ENCODE measurements at places on chromosomes 13 and 19.

DNA sequence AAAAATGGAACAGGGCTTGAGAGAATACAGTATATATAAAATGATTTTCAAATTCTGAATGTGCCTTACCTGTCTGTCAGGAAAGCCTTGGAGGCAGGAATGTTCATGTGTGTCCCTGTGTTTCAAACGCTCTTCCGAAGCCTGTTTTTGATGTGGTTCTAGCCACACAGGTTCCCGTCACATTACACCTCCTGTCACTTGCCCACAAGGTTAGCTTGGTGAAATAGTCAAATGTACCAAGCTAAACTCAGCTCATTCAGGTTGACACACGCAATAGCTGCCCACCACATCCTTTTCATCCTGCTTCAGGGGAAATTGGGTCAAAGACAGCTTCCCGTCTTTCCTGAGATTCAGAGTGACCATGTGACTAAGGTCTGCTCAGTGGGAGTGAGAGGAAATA is 574.0 kb downstream of the EFNB2 start:
- DNase-seq, result no peak

DNA sequence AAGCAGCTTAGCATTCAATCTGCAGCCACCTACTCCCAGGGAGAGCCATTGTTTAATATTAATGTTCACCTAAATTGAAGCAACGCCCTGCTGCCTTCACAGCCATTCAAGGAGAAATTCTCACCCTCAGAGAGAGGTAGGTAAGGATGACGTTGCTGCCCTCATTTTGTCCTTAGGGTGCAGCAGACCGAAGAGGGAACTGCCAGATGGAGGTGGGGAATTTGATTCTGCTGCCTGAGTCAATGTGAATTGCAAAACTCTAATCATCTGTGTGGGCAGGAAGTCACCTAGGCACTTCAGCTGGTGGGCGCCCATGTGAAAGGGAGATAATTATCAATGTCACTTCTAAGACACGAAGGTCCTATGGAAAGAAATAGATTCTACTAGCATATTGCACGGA is 503.4 kb downstream of the TBC1D4 start:
- DNase-seq, result no peak

- no peak for DNase-seq
Measured at GRCh38 chr13:62767473-62767872, 1351.8 kb upstream of the PCDH20 start.

DNA sequence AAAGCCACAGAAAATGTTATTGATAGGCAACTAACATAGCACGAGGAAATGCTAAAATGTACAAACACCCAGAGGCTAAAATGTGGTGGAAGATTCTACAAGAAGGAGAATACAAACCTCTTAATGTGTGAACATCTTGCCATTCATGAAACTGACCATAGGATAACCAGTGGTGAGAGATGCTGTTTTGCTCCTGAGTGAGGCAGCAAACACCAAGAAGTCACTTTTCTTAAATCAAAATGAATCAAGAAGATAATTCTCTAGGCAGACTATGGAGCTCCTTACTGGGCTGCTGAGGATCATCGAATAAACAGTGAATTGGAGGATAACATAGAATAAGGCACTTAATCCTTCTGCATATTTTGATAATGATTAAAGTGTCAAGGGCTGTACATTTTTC is 375.4 kb upstream of the SLITRK6 start:
- DNase-seq, result no peak

DNA sequence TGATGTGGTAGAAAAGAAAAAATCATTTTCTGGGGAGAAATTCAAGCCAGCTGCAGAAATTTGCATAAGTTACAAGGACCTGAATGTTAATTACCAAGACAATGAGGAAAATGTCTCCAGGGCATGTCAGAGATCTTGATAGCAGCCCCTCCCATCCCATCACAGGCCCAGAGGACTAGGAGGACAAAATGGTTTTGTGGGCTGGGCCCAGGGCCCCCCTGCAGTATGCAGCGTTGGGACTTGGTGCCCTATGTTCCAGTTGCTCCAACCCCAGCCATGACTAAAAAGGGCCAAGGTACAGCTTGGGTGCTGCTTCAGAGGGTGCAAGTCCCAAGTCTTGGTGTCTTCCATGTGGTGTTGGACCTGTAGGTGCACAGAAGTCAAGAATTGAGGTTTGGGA is 76.6 kb upstream of the SOX1 start:
- no peak for DNase-seq

DNA sequence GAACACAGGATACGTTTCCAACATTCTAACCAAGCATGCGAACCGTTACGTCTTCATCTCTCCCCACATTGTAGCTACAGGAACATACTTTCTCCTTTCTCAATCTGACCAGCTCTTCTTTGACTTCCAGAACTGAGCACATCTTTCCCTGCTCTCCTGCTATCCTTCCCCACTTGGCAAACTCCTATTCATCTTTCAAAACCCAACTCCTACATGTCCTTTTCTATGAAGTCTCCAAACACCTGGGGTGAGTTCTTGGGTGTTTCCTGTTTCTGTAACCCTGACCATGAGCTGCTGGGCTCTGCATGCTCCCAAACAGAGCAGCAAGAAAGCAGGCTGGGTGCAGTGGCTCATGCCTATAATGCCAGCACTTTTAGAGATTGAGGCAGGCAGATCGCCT is 6.6 kb downstream of the ACER1 start:
- no peak for DNase-seq

GRCh38 chr19:48656840-48657474 is 11.0 kb upstream of the CA11 start:
- no peak for DNase-seq

GRCh38 chr19:787536-787935 is 9.7 kb upstream of the PTBP1 start:
- no peak for DNase-seq

- no peak for DNase-seq
Measured at GRCh38 chr19:10899151-10899653, 27.8 kb downstream of the CARM1 start.

DNA sequence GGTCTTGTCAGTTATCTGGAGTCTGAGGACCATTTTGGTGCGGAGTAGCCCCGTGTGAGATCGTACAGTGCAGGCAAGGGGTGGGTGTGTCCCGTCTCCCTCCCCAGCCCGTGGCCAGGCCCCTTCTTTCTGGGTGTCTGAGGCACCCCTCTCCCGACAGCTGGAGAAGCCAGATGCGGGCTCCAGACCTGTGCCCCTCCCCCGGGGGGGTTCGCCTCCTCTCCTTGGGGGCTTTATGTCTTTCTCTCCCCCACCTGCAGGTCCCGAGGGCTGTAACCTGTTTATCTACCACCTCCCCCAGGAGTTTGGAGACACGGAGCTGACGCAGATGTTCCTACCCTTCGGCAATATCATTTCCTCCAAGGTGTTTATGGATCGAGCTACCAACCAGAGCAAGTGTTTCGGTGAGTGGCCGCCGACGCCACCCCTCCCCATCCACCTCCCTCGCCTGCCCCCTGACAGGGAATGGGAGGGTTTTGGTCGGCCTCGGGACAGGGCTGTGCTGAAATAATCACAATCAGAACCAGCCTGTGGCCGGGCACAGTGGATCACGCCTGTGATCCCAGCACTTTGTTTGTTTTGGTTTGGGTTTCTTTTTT is 65.6 kb downstream of the CELF5 start:
- DNase-seq, result no peak

DNA sequence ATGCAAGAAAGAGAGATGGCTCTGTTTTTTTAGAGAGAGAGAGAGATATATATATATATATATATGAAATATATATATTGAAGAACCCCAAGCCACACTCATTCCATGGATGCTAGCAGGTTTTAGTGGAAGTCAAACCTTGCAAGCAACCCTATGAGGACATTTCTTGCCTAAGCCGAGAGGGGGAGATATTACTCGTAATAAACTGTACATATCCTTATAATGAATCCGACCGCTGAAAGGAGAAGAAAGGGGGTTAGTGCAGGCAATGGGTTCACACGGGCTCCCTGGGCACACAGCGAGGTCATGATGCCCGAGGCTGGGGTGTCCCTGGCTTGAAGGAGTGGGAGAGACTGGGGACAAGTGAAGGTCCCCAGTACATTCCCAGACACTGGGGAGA is 78.3 kb downstream of the IER2 start:
- DNase-seq, result no peak

Data from epithelial cell of prostate (primary cell).